ENCODE measurements at places on chromosomes 6 and 20. TPM values are rescaled to one million over a fixed set of nuclear protein-coding genes. Genes with fewer than 3 reads are reported as not detected.

The MYT1 gene
- total RNA-seq: not detected

The GLP1R gene
- not detected for total RNA-seq

The TUBB2B gene
- total RNA-seq: 95.6 TPM

The GPR6 gene
- not detected for total RNA-seq

The KCNB1 gene
- not detected for total RNA-seq

The HLA-DMB gene
- 0.65 TPM for total RNA-seq

The CCNC gene
- total RNA-seq: 52.0 TPM

The SYS1 gene
- total RNA-seq: 63.6 TPM

The LY6G5B gene
- total RNA-seq: 1.3 TPM

The ULBP1 gene
- total RNA-seq: 0.81 TPM

The C2 gene
- total RNA-seq: 0.49 TPM

The RFX6 gene
- not detected for total RNA-seq

The KATNA1 gene
- 14.3 TPM for total RNA-seq

The RHAG gene
- not detected for total RNA-seq

The CALHM5 gene
- total RNA-seq: 0.49 TPM

The NRN1 gene
- not detected for total RNA-seq

The HCK gene
- not detected for total RNA-seq

The FOXC1 gene
- 17.6 TPM for total RNA-seq

The DEFB124 gene
- not detected for total RNA-seq

The MOXD1 gene
- 115 TPM for total RNA-seq

The PRKN gene
- total RNA-seq: 4.4 TPM

The GLYATL3 gene
- total RNA-seq: not detected

The RIPOR2 gene
- 0.76 TPM for total RNA-seq

The CALHM6 gene
- total RNA-seq: 1.6 TPM

The STAU1 gene
- total RNA-seq: 55.6 TPM

The CTCFL gene
- total RNA-seq: under 0.01 TPM

The GPLD1 gene
- 0.81 TPM for total RNA-seq

The CAGE1 gene
- not detected for total RNA-seq

The PCK1 gene
- total RNA-seq: not detected

The POM121L2 gene
- not detected for total RNA-seq

Data from mesangial cell (primary cell).